ENCODE measurements at places on chromosomes 7 and 10.

- DNase-seq = no peak
These were observed 60.9 kb downstream of the GLI3 start for GRCh38 chr7:42175834-42176723.

- no peak for DNase-seq
These were observed 1.3 kb downstream of the IMMP2L start for GRCh38 chr7:111560773-111561653.

DNA sequence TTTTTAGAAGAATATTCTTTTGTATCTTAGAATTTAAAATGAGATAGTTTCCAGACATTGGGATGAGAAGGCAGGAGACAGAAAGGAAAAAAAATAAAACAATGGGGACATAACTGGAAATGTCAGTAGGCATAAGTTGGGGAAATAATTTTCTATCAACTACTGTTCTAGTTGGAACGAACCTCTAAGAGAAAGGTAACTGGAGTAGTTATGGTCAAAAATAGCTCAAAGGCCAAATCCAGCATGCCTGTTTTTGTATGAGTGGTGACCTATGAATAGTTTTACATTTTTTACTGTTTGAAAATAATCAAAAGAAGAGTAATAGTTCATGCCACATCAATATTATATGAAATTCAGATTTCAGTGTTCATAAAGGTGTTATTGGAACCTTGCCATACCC is 252.2 kb upstream of the CSTF2T start:
- no peak for DNase-seq

GRCh38 chr10:122269059-122269687 is 1.9 kb upstream of the BTBD16 start:
- no peak for DNase-seq

DNA sequence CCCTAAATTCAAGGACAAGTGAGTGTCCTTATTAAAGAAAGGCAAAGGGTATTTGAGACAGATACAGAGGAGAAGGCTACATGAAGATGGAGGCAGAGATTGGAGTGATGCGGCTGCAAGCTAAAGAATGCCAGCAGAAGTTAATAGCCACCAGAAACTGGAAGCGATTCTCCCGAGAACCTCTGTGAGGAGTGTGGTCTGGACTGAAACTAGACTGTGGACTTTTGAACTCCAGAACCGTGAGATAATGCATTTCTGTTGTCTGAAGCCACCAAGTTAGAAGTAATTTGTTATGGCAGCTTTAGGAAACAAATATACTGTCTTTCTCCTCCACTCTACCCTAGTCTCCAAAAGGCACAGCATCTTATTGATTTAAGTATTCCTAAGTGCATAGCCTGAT is 80.3 kb upstream of the CREB5 start:
- DNase-seq = no peak

- no peak for DNase-seq
These were observed 217.6 kb upstream of the TCF7L2 start for GRCh38 chr10:112732277-112732921.

DNA sequence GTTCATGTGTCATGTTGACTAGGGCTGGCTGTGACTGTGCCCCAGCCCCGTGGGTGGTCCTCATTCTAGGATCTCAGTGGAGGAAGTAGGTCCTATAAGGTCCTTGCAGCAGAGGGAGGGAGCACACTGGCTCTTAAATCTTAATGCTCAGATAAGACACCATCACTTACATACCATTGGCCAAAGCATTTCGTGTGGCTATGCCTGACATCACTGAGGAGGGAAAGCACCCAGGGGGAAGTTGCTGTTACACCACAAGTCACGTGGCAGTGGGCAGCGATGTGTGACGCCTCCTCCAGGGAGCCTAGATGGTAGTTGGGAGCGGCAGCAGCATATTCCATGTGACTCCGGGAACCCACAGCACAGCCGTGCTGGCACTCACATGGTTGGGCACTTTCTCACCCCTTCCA is 224.7 kb upstream of the SH2B2 start:
- DNase-seq = no peak

GRCh38 chr7:111855161-111855841 is 293.0 kb upstream of the IMMP2L start:
- no peak for DNase-seq

GRCh38 chr10:24440817-24441797 is 232.2 kb downstream of the KIAA1217 start:
- DNase-seq = no peak

- DNase-seq = no peak
These were observed 428.6 kb upstream of the ADARB2 start for GRCh38 chr10:2165771-2166460.

DNA sequence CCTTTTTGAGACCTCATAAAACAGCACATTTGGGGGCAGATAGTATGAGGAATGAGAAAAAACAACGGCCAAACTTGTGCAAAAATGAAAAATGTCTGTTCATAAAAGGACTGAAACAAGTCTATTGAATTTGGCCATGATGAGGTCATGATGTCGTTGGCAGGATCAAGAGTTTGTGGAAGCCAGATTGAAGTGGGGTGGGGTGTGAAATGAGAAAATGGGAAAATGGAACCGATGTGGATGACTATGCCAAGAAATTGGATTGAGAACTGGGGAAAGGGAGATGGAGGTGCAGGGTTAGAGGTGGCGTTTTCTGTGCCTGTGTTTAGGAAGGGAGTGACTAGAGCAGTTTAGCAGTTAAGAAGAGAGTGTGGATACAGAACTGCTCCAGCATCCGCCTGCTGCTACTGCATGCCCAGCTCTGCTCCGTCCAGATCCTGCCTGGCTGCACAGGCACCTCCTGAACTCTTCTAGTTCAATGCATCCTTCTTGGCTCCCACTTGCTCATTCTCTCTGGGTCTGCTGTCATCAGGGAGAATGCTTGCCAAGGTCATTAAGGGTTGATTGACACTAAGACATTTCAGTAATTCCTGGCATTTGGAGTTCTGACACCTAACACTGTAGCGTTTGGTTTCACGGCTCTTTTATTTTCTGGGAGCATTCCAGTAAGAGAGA is 111.9 kb downstream of the GALNT17 start:
- no peak for DNase-seq

DNA sequence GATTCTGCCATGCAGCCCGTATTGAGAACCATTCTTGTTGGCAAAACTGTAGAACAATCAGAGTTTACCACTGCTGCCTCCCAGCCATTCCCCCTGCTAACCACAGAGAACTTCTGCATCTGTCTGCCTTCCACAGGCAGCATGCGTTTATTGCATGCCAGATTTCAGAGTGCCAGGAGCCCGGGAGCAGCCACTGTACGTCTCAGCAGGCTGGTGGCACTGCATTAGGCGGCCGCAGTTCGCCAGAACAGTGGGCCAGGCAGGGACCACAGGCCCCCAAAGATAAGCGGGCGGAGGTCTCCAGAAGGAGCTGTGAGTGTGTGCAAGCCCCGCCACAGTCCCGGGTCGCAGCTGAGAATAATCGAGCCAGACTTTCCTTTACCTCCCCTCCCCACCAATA is 31.8 kb downstream of the ZNF467 start:
- DNase-seq = no peak

DNA sequence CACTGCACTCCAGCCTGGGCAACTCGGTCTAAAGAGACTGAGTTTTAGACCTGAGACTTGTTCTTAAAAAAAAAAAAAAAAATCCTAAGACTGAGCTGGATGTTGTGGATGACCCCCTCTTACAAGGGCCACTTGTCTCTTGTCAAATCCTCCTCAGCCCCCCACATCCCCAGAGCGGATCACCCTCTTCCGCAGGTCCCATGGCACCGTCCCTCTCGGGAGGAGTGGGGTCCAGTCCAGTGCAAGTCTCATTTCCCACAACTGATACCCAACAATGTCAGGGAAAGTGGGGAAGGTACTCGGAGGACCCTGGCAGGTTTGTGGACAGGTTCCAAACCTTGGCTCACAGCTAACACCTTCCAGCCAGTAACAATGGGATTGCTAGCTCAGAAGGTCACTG is 100.3 kb downstream of the ELFN1 start:
- DNase-seq = no peak

DNA sequence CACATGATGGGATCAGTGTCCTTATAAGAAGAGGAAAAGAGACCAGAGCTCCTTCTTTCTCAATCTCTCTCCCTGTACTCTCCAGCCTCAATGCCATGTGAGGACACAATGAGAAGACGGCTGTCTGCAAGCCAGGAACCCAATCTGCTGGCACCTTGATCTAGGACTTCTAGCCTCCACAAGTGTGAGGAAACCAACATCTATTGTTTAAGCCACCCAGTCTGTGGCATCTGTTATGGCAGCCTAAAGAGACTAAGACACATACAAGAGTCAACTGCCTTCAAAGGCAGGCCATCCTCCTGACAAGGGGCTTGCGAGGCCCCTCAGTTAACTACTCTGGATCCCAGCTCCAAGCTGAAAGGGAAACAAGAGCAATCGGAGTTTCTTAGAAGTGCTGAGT is 218.2 kb upstream of the FRMD4A start:
- DNase-seq = no peak

DNA sequence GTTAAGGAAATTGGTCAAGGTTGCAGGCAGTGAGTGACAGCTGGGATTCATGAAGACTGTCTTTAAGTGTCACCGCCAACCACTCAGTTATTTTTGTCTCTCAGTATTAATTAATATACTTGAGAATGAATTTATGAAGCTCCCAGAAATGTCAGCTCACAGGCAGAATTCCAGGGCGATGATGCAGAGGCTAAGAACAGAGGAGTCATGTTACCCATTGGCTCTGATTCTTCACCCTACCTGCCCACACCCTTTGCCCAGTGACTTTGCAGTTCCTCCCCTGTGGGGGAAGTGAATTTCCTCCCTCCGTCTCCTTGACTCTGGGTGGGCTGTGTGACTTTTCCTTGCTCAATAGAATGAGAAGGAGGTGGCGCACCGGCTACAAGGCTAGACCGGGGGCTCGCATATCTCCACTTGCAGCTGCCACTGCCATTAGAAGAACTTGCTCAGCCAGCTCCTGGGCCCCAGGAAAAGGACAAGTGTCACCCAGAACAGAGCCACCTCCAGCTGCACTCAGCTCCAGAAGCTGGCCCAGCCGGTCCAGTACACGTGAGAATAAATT is 157.1 kb upstream of the PRKCQ start:
- DNase-seq = no peak

DNA sequence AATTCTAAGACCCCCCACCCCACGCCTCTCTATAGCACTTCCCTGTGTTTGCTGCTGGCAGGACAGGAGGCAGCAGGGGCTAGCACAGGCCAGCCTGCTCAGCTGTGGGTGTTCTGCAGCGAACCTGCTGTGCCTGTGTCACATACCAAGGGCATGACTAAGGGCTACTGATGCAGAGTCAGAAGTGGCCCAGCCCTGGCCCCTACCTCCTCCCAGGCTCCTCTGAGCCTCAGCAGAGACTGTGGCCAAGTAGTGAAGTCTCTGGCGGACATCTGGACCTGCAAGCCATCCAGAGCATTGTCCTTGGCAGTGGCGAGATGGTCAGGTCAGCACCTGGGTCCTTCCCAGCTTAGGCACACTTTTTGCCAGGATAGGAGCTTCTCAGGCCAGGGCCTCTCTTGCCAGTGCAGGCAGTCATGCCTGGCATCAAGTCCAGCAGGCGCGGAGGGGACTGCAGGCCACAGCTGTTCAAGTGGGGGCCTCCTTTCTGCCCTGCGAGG is 116.3 kb upstream of the RET start:
- no peak for DNase-seq

- DNase-seq = no peak
These were observed 81.3 kb upstream of the SFMBT2 start for GRCh38 chr10:7491949-7492659.

DNA sequence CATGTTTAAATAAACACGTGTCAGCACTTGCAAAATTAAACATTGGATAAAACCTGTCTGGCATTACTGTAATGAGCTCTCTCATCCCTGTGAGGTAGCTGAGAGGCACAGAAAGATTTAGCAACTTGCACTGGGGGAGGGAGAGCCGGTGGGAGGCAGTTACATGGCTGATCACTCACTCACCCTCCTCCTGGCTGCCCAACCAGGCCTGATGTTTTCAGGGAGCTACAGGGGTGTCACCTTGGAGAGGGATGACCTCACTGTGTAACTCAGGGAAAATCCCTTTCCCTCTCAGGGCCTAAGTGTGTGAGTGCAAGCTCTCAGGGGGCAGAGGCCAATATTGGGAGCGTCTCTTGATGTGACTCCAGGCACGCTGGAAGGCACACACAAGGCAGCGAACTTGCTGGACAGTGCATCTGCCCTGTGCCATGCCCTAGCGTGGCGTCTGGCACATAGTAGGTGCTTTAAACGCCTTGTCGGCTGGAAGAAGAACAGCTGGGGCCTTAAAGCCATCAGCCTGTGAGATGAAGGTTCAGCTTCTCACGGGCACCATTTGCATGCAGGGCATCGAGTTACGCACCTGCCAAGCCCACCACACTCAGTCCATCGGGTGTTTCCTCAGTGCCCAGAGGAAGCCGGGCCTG is 51.1 kb downstream of the ELFN1 start:
- DNase-seq = no peak

- DNase-seq = no peak
These were observed 4.1 kb downstream of the ZNF25 start for GRCh38 chr10:37972396-37972795.

DNA sequence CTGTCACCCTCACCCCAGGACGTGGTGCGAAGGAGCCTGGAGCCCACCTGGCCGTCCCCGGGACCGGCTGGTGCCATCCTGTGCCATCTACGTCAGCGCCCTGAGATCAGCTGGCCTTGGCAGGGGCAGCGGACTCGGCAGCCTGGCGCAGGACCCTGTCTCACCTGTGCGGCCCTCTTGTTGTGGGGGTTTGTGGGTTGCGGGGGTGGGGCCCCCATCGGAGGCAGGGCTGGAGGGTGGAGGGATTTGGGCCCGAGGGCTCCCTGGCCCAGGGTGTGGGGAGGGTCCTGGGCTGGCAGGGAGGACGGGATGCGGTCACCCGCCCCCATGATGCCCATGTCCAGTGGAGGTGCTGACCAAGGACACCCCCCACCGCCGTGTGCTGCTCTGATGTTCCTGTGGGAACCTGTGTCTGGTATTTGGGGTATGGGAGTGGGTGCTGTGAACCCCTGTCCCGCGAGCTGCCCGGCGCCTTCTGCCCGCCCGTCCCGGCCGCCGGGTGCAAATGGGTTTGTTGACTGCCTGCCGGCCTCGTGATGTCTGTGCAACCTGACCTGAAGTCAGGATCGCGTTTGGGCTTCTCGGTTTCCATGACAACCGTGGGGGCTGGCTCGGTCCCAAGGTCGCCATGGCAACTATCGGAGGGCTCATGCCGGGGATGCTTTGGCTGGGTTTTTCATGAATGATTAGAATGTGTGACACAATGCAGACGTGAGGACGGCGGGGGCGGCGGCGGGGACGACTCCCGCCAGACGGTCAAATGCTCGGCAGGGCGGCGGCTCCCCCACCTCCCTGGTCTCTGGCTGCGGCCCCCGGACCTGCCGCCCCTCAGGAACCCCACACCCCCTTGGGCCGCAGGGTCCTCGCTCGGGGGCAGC is 7.3 kb downstream of the MAFK start:
- DNase-seq = no peak

GRCh38 chr7:115319541-115319940 is 397.6 kb downstream of the MDFIC start:
- no peak for DNase-seq

GRCh38 chr7:110224643-110225042 is 866.3 kb upstream of the LRRN3 start:
- DNase-seq = no peak

Measured in NCI-H2081 treated with DMSO at 0.1 percent for 48 hours (cell line).